A673 (cell line): ENCODE measurements at places on chromosomes 11 and 22.

- DNase-seq, result no peak
These were observed at the start of gene SMIM38 for GRCh38 chr11:69155302-69156234. Gene SMIM38 (plus strand): TSS chr11:69155935. CDS start chr11:69157847, 1,912 bp downstream.

DNA sequence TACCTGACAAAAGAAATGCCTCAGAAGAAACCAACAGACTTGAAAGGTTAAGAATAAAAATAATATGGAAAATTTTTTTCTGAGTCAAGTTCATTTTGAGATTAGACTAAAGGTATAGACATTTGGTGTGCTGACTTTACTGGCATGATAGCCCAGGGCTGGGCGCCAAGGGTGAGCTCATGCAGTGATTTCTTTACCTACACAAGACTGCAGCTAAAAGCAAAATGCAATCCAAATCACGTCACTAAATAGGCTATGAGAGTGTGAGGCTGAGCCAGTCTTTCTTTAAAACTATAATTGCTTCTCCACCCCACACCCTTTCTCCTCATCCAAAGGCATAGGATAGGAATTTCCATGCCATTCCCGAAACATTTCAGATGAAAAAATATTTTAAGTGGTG is 196.5 kb downstream of the FAM76B start:
- DNase-seq, result no peak

DNA sequence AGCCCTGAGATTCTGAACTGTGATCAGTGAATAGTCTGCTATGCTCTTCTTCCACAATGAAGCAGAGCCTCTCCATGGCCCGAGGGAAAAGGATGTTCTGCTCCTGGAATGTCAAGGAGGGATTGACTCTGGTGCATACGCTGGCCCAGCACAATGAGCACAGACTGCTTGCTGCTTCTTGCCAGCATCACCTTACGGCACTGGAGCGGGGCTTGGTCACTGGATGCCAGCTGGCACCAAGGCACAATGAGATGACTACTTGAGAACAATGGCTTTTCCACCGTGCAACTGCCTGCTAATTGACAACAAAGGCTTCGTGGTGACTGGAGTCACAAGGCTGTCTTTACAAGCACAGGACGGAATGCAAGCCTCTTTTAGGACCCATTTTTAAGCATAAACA is 139.2 kb downstream of the DSCAML1 start:
- DNase-seq, result no peak

DNA sequence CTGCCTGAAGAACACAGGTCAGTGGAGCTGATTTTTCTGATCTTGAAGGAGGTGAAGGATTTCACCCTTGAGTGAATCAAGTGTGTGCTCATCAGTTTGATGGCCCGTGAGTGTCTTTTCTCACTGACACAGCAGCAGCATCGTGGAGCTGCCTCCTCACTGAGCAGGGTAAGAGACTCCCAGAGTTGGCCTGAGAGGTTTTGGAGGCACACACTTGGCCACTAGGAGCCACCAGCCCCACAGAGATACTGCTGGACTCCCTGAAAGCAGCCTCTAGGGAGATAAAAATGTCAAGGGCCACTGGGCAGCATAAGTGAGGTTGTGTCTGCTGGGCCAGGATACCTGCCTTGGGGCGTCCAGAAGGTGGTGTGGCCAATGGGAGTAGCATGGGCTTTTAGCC is 245.4 kb downstream of the GRIK4 start:
- DNase-seq, result no peak
